IPS DF 19.7 (cell line): ENCODE measurements at places on chromosomes 2 and 18.

DNA sequence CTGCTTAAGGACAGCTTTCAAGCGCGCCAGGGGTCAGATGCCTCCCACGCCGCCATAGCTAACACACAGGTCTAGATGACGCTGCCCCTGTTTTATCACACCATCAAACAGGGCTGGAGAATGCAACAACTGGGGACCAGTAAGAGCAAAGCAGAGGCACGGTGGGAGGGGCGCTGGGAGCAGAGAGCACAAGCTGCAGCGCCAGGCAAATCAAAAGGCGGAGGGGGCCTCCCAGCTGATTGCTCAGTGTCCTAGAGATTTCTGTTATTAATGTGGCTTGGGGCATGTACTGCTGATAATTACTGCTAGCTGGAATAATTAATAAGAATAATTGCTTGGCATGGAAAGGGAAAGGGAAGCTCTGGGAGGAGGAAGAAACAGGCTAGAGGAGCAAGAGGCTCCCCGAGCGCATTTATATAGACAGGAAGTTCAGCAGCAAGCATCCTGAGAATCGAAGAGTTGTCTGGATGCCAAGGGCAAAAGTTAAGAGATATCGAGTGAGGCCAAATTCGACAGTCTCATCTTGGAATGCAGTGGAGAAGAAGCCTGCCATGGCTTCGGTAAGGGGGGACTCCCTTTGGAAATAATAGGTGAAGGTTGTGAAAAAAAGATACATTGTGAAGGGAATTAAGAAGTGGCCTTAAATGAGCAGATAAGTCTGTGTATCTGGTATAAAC is 104.5 kb upstream of the ZNF521 start:
- DNase-seq, result no peak

- DNase-seq, result no peak
Observed at GRCh38 chr18:65568866-65569265, 181.9 kb upstream of the CDH7 start.

DNA sequence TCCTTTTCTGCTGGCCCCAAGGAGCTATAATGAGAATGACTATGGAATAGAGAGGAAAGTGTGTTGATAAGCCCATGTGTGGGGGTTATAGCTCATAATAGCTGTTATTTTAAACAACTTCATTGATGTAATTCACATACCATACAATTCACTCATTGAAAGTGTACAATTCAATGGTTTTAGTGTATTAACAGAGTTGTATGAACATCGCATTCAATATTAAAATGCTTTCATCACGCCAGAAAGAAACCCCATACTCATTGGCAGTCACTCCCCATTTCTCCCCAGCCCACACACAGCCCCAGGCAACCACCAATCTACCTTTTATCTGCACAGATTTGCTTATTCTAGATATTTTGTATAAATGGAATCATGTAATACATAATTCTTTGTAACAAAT is 139.6 kb upstream of the CYP1B1 start:
- no peak for DNase-seq

- DNase-seq, result no peak
Observed at GRCh38 chr2:170524828-170525565, 190.1 kb upstream of the SP5 start.

- DNase-seq, result no peak
Observed at GRCh38 chr2:14626873-14627272, 5.6 kb upstream of the LRATD1 start.

- DNase-seq, result peak; percentile 25
Observed at GRCh38 chr2:146661473-146662096, 1183.2 kb upstream of the ACVR2A start.

DNA sequence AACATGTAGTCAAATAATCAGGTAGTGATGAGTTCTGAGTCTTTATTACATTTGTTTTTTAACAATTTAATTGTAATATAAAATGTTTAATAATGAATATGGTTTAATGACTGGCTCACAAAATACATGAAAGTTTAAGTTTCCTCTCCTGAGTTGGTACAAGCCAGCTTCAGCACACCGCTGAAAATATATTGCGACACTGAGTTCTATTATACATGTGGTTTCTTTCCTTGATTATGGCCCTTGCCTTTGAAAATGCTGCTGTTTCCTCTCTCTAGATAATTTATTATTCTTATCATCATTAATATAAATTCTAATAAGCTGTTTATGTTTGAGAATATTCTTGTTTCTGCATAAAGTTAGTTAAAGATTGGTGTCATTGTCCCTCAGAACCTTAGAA is 249.3 kb downstream of the PARD3B start:
- DNase-seq, result no peak

DNA sequence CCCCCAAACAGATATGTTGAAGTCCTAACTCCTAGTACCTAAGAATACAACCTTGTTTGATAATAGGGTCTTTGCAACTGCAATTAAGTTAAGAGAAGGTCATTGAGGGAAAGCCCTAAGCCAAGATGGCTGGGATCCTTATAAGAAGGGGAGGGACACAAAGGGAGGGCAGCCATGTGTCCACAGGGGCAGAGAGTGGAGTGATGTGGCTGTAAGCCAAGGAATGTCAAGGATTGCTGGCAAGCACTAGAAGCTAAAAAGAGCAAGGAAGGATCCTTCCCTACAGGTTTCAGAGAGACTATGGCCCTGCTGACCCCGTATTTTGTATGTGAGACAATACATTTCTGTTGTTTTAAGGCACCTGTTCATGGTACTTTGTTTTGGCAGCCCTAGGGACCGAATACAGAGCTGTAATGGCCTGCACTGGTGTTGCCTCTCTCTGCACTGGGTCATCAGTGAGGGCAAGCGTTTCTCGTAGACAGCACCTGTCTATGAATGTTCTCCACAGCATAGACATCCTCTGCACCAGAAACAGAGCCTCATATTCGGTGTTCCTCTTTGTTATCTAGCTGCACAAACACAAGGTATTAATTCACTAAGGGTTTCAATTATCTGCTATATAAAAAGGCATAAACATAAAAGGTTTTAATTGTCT is 75.4 kb upstream of the AQP4 start:
- DNase-seq, result no peak

- DNase-seq, result no peak
Observed at GRCh38 chr2:12737297-12737696, 20.6 kb downstream of the TRIB2 start.

GRCh38 chr2:5942204-5942603 is 250.0 kb downstream of the SOX11 start:
- DNase-seq, result no peak

GRCh38 chr2:234995332-234996068 is 43.7 kb downstream of the SH3BP4 start:
- DNase-seq, result no peak

DNA sequence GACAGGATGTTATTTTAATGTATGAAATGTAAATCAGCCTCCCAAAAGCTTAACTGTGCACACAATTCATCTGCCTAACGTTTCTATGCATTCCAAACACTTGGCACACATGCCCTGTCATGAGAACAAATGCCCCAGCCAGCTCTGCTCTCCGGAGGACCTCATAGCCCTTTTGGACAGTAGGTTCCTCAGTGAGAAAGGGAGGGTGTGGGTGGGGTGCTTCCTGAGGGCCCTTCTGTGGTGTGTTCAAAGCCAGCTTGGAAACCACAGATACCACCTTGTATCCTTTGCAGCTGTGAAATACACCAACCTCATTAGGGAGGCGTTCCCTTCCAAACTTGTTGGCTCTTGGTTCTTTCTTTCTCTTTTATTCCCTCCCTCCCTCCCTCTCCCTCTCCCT is 102.2 kb upstream of the ASB18 start:
- no peak for DNase-seq

GRCh38 chr2:74418312-74418711 is 3.1 kb downstream of the C2orf81 start:
- no peak for DNase-seq

GRCh38 chr2:75432761-75433361 is 127.9 kb downstream of the EVA1A start:
- no peak for DNase-seq

GRCh38 chr2:172612051-172612450 is 56.2 kb downstream of the PDK1 start:
- no peak for DNase-seq

- no peak for DNase-seq
Observed at GRCh38 chr2:203861197-203861596, 6.4 kb upstream of the CTLA4 start.

GRCh38 chr2:216131175-216131926 is 22.2 kb downstream of the XRCC5 start:
- DNase-seq, result no peak

DNA sequence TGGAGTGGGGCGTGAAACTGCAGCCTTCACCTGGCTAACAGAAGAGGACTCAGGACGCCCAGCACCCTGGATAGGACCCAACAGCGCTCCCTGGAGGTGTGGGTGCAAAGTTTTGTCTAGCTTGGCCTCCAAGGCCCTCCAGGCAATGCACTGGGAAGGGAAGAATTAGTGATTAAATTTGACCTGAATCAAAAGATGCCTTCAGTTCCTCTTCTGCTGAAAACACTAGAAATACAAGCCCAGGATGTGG is 779 bp upstream of the TRIB2 start:
- no peak for DNase-seq

DNA sequence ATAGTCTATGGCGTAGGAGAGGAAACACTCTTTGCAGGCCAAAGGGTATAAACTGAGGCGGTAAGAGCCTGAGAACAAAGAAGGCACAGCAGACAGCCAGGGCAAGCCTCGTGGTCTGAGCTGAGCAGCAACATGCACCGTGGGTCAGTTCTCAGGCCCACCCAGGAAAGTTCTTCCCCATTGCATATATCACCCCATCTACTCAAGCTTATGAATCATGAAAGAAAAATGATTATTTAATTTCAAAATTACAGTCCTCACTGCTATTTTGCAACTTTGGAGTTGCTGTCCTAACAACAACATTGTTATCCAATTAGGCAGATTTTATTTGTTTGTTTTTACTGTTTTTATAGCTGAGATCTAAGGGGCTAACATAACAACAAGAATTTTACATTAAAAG is 54.7 kb upstream of the RIOK3 start:
- no peak for DNase-seq

DNA sequence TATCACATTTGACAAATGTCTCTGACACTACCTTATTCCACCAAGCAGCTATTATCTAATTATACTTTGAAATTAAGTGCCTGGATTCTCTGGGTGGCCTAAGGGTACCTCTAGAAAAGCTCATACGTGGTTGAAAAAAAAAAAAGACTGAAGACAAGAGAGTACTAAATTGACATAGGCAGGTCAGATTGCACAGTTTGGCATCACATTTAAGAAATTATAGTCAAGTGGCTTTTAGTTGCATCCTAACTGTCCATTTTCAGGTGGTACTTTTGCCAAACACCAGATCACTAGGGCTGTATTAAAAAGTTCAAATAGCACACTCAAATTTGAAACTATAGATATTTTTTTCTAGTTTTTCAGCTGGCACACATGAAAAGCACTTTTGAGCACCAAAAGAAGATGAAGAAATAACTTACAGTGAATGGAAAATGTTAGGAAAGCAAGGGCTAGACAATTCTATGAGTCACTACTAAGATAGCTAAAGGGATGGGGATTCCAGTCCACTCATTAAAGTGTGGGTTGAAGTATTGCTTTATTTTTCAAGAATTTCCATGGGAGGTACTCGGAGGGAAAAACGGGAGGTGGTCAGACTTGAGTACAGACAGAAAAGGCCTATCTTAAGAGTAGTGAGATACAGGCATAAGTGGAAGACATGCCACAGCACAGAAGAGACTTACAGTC is 106.5 kb upstream of the COL5A2 start:
- no peak for DNase-seq

- DNase-seq, result no peak
Observed at GRCh38 chr18:55232506-55232905, 273.2 kb upstream of the CCDC68 start.

- no peak for DNase-seq
Observed at GRCh38 chr2:179340678-179341077, 76.0 kb upstream of the SESTD1 start.

DNA sequence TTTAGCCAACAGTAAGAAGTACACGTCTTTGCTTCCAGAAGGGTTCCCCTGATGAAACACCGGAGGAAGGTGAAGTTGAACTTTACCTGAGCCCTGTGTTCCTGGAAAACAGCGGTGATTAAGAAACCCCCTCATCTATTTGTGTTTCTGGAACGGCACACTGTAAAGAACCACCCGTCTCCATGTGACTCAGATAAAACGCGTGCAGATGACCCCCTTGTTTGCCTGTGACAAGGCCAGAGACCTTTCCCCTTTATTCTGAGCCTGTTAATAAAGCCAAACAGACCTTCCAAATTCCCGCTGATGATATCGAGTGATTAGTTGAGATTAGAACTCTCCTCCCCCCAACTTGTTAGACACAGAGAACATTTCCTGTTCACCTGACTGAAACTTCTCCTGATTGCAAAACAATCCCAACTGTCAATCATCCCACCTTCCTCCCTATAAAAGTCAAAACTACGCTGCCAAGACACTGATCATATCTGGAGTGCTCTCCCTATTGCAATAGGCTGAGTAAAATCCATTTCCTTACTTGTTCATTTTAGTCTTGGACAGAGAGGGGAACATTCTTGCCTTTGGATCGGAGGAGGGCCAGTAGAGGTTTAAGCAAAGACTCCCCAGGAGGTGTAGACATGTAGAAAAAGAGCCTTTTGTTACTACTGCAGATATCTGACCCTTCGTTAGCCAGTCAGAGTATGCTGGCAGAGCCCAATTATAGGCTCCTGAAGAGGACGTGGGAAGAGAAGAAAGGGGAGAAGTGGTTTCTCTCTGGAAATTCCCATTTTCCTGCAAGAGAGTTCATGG is 914 bp upstream of the IWS1 start:
- DNase-seq, result no peak

GRCh38 chr18:46053368-46054095 is 18.5 kb downstream of the PSTPIP2 start:
- DNase-seq, result no peak

- no peak for DNase-seq
Observed at GRCh38 chr2:20880221-20880771, 57.4 kb upstream of the LDAH start.

DNA sequence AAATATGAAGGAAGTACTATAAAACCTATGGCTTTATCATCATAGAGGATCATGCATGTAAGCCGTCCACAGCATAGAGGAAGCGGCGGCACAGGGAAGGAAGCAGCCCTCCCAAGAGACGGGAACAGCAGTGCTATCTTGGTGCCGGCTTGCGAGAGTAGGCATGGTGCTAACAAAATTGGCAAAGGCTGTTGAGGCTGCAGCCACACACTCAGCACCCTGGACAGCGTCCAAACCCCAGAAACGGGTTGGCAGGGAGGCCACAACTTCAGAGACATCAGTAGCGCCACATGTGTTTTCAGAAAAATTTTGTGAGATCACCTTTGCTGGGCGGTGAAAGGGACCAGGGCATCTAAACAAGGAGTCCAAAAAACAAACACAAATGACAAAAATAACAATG is 37.7 kb downstream of the NETO1 start:
- DNase-seq, result no peak

GRCh38 chr2:217077831-217078407 is 218.1 kb upstream of the TNP1 start:
- DNase-seq, result no peak

DNA sequence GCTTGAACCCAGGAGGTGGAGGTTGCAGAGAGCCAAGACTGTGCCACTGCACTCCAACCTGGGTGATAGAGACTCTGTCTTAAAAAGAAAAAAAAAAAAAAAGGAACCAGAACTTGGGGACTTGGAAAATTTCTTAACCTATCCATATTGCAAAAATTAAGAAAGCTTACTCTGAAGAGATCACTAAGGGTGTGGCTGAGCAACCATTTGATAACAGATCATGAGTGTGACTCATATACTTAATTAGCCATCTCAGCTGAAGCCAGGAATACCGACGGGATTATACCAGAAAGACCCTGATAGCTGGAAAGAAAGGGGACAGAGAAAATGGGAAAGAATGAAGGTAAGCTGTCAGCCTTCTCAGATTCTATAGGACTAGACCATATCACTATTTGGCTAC is 7.1 kb upstream of the ADD2 start:
- DNase-seq, result no peak
